Tibial nerve (tissue), 4 donors: ENCODE measurements at places on chromosomes 7 and 10.

GRCh38 chr10:18005781-18006456, 54.2 kb downstream of the SLC39A12 start:
- DNase-seq: peak; percentile 15

DNA sequence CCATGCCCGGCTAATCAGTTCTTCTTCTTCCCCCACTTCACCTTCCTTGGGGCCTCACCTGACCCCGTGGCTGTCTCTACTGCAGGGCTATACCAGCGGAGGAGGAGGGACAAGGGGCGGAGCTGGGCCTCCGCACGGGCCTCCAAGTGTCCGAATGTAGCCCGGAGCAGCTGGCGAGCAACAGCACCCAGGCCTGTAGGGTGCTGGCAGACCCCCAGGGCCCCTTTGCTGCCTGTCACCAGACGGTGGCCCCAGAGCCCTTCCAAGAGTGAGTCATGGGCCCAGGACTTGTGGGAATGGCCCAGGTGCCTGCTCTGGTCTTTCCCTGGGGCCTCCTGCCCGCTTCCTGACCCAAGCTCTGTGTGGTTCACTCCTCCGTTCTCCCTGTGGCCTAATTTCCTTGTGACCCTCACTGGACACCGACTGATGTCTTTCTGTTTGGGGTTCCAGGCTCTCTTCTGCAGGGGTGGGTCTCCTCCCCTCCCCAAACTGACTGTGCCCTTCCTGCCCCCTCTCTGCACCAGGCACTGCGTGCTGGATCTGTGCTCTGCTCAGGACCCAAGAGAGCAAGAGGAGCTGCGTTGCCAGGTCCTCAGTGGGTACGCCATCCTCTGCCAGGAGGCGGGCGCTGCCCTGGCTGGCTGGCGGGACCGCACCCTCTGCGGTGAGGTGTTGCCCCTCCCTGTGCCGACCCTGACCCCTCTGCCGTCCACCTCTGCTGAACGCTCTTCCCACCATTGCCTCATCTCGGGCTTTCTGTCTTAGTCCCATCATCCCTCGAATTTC, 35.2 kb downstream of the EPHB4 start:
- no peak for DNase-seq

GRCh38 chr7:73880755-73881328, 19.9 kb downstream of the TMEM270 start:
- no peak for DNase-seq

DNA sequence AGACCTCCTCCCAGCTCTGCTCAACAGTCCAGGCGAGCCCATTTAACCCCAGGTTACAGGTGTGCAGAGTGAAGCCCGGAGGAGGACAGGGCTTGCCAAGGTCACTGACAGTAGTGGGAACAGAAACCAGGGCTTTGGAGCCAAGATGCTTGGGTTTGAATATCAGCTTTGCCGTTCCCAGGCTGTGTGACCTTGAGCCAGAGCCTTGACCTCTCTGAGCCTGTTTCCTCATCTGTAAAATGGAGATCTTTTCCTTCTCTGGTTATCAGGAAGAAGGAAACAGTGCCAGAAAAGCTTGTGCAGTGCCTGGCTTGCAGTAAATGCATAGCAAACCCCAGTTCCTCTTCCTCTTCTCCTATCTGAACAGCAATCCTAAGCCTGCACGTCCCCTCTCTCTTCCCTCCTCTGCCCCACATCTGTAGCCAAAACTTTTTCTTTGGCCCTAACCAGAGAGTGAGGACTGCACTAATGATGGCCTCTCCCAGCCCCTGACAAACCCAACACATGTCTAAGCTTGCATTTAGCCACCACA, 21.4 kb upstream of the MLXIPL start:
- no peak for DNase-seq

DNA sequence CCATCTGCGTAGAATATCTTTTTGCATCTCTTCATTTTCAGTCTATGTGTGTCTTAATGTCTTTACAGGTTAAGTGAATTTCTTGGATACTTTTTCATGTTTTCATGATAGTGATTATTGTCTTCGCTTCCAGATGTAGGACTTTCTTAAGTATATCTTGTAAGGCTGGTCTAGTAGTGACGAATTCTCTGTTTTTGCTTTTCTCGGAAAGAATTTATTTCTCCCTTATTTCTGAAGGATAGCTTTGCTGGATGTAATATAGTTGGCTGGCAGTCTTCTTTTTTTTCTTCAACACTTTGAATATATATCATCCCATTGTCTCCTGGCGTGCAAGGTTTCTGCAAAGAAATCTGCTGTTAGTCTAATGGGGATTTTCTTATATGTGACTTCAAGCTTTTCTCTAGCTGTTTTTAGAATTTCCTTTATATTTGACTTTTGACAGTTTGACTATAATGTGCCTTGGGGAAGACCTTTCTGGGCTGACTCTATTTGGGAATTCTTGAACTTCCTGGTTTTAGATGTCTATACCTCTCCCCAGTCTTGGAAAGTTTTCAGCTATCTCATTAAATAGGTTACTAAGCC, 14.3 kb downstream of the GTPBP4 start:
- DNase-seq: no peak

- no peak for DNase-seq
These were observed 1326.3 kb downstream of the XPNPEP1 start for GRCh38 chr10:108597031-108597430.

DNA sequence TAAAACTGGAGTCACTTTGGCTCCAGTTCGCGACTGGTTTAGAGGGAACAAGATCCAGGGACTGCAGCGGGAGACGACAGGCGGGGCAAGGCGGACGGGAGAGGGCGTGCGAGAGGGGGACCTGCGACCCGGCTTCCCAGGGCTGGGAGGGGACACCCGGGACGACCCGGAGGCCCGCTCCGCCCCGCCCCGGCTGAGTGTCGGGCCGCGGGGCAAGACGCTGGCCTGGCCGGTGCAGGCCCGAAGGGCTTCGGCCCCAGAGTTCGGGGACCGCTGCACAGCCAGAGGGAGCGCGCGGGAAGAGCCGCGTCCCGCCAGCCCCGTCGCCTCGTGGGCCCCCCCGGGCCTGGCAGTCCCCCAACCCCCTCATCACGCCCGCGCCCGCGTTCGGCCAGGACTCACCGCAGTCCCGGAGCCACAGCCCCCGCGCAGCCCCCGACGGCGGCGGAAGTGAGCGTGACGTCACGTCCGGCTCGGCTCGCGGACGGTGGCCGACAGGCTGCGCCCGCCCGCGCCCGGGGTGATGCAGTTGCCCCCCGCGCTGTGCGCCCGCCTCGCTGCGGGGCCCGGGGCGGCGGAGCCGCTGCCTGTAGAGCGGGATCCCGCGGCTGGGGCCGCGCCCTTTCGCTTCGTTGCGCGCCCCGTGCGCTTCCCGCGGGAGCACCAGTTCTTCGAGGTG, at the start of the genes TUBGCP2 and ZNF511:
TUBGCP2 (minus strand) TSS at position 452 of the 679 bp plus-strand sequence. CDS start 5,931 bp downstream, outside the sequence.
ZNF511 (plus strand) TSS at position 494 of the 679 bp plus-strand sequence; CDS start at position 524, 30 bp downstream.
- peak; percentile 75 for DNase-seq

- DNase-seq: no peak
These were observed 355.3 kb downstream of the ARL4A start for GRCh38 chr7:13042605-13043236.
